ENCODE measurements at places on chromosomes 16 and 17.

DNA sequence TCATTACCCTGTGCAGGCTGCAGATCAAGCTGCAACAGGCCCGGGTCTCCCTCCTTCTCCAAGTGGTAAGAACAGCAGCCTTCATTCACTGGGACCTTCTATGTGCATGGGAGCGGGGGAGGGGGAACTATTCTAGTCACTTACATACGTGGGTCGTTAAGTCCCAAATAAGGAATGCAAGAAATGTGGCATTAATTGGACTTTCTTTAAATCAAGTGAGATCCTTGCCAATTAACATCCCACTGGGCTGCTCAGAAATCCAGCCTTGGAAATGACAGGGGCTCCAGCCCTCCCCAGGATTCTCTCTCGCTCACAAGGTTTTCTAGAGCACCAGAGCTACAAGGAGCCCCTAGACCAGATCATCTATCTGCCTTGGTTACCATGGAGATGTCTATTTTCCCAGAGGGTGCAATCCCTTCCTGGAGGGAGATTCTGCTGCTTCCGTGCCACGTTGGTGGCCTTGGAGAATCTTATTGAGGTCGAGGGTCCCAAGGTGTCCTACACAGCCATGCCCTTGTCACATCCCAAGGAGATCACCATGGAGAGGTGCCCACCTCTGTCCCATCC, 5.2 kb upstream of the EIF1 start:
- DNase-seq: no peak

DNA sequence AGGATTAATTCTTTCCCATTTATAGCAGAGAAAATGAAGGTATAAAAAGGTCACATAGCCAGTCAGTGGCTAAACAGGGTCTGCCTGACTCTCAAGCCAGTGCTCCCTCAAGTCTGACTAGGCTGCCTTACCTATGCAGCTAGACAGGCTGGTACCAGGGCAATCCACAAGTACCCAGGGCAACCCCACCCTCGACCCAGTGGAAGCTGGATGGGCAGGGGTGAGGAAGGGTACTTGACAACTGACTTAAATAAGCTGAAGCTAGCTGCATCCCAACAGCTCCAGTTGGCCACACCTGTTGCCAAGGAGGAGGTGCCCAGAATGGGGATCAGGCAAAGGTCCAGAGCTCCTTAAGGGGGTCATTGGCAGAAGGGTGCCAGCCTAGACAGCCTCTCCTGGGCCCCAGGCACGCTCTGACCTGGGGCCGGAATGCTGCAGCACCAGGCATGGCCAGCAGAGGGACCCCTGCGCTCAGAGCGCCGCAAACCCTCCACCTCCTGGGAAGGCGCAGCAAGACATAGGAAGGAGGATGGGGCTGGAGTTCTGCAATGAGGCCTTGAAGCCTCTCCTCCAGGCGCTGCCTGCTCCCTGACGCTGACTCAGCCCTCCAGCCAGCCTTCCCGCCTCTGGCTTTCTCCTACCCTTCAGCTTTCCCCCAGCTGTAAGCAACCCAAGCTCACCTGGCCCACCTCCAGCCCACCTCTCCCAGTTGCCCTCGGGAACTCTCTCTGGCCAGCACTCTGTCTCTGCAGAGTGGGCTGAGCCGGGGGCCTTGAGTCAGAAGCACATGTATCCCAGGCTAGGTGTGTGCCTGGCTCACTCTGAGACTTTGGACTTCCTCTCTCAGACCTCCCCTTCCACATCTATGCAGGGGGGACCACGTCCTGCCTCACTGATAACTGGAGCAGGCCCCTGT, 28.8 kb downstream of the MPP2 start:
- peak; percentile 84 for DNase-seq

- no peak for DNase-seq
Observed at GRCh38 chr16:88754109-88754911, 30.7 kb downstream of the PIEZO1 start.

DNA sequence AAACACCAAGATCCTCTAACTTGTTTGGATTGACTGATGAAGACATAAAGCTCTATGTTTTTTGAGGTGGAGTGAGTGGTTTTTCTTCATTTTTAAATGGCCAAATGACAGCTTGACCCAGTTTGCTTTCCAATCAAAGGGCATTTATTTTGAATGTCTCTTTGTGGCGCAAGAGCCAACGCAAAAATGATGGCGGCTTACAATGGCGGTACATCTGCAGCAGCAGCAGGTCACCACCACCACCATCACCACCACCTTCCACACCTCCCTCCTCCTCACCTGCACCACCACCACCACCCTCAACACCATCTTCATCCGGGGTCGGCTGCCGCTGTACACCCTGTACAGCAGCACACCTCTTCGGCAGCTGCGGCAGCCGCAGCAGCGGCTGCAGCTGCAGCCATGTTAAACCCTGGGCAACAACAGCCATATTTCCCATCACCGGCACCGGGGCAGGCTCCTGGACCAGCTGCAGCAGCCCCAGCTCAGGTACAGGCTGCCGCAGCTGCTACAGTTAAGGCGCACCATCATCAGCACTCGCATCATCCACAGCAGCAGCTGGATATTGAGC, 329 bp downstream of the NLK start:
- DNase-seq: no peak

GRCh38 chr16:81885976-81886586, 107.0 kb downstream of the PLCG2 start:
- peak; percentile 67 for DNase-seq

GRCh38 chr17:5816491-5817070, 232.3 kb upstream of the NLRP1 start:
- DNase-seq: no peak

- no peak for DNase-seq
Observed at GRCh38 chr17:44386182-44386525, 3.3 kb downstream of the ITGA2B start.

DNA sequence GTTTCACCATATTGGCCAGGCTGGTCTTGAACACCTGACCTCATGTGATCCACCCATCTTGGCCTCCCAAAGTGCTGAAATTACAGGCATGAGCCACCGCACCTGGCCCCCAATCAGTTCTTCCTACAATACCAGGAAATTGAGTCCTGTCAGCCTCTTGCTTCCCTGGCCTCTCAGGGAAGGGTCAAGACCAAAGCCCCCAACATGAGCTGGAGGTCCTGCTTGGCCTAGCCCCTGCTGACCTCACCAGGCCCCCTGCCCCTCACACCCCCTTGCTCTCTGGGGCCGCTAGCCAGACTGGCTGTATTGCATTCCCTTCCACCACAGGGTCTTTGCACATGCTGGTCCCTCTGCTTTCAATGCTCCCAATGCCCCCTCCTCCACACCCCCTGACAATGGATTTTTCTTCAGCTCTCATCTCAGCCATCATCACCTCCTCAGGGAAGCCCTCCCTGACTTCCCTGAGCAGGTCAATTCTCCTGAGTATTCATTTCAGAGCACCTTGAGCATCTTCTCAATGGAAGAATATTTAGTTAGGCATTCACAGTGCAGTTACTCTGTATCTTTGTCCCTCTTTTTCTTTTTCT, 24.1 kb downstream of the IGFBP4 start:
- no peak for DNase-seq

DNA sequence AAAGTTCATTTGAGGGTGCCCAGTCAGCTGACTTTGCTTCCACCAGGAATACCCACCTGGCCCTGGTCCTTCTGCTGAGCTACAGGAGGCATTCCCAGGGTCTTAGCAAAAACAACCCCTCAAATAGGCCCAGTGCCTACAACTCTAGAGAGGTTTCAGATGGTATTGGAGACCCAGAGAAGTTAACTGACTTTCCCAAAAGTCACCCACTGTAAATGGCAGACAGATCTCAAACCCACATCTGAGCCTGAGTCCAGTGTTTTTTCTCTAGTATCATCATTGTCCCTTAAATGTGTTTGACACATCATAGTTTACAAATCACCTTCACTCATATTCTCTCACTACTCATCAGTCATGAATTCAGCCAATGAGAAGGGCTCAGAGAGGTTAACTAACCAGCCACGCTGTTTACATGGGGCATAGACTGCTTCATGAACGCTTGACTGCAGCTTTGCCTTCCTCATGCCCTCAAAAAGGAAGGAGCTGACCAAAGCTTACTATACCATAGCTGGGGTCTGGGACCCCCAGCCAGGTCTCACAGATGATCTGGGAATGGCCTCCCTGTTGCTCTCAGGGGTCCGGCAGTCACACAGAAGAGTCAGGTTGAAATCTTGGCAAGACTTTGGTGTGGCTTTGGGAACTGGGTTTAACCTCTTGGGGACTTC, 3.7 kb downstream of the PHOSPHO1 start:
- no peak for DNase-seq
